CD8-positive, alpha-beta memory T cell (primary cell): ENCODE measurements at places on chromosomes 13 and 19.

GRCh38 chr19:1266916-1267476 is 2.1 kb upstream of the CIRBP start:
- H3K4me1 ChIP-seq: peaks cover 64% of the 10 kb centered on the region
- peak; percentile 74 for DNase-seq
- no peaks in the 10 kb centered on the region for H3K27me3 ChIP-seq
- H3K4me3 ChIP-seq: peak overlapping the region; percentile 62

- DNase-seq: no peak
- peaks cover 15% of the 10 kb centered on the region for H3K36me3 ChIP-seq
- H3K27ac ChIP-seq: no peak overlapping the region
- H3K4me3 ChIP-seq: no peak overlapping the region
- H3K4me1 ChIP-seq: peaks cover 4% of the 10 kb centered on the region
Observed at GRCh38 chr13:77289851-77290250, 37.0 kb downstream of the MYCBP2 start.

DNA sequence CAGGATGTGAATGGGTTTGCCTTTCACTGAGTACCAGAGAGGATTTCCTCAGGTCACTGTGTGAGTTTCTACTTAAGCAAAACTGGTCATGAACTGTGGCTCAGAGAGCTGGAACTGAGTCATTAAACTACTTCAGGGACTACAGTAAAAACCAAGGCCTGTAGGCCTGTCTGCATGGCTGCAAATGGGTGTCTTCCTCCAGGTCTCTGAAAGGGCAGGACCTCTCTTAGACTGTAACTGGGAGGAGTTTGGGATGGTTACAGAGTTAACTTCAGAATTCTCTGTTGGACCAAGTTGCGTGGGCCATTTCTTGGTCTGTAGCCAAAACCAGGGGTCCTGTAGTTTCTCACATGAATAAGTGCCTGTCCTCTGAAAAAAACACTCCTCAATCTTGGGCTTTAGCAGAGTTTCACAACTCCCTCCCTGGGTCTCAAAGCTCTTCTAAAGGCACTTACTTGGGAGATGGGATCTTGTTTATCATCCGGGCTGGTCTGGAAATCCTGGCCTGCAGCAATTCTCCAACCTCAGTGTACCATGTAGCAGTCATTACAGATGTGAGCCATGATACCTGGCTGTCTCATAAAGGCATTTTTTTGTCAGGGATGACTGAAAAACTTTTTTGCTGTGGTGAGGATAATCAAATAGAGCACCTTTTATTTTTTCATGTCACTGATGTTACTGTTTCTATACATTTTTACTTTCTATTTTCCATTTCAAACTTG is 19.7 kb downstream of the ZNF714 start:
- no peaks in the 10 kb centered on the region for H3K36me3 ChIP-seq
- no peaks in the 10 kb centered on the region for H3K27me3 ChIP-seq
- no peak overlapping the region for H3K4me3 ChIP-seq
- H3K4me1 ChIP-seq: no peaks in the 10 kb centered on the region
- no peak for DNase-seq
- H3K27ac ChIP-seq: no peak overlapping the region

GRCh38 chr19:13843104-13843921 is 33.6 kb upstream of the NANOS3 start:
- no peaks in the 10 kb centered on the region for H3K36me3 ChIP-seq
- H3K27ac ChIP-seq: peak overlapping the region; percentile 99
- H3K4me3 ChIP-seq: peak overlapping the region; percentile 28
- no peak for DNase-seq
- H3K4me1 ChIP-seq: peaks cover 85% of the 10 kb centered on the region
- no peaks in the 10 kb centered on the region for H3K27me3 ChIP-seq

DNA sequence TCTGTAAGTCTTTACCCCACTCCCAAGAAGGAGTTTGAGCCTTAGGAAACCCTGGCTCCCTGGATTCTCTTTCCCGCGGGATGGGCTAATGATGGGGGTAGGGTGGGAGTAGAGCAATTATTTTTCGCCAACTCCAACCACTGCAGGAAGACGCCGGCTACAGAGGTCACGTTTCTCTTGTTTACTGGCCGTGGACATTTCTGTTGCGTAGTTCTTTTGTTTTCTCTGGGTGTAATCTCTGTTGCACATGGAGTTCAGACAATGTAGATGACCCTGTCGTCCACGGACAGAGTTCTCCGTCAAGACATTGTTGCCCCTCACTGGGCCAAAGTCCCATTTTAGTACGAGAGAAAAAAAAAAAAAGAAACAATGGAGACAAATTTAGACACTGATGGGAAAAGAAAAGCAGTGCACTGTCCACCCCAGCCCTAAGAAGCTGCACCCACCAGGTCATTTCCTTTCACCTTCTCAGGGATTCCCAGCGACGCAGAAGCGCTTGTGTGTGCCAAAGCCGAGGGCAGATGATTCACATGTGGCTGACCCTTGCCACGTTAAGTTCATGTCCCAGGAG is 133.9 kb upstream of the ARGLU1 start:
- DNase-seq: no peak
- no peaks in the 10 kb centered on the region for H3K27me3 ChIP-seq
- no peaks in the 10 kb centered on the region for H3K36me3 ChIP-seq

GRCh38 chr13:74061926-74062595 is 72.1 kb downstream of the KLF12 start:
- DNase-seq: peak; percentile 45
- peak overlapping the region; percentile 6 for H3K4me3 ChIP-seq
- no peak overlapping the region for H3K27ac ChIP-seq
- peaks cover 86% of the 10 kb centered on the region for H3K4me1 ChIP-seq

DNA sequence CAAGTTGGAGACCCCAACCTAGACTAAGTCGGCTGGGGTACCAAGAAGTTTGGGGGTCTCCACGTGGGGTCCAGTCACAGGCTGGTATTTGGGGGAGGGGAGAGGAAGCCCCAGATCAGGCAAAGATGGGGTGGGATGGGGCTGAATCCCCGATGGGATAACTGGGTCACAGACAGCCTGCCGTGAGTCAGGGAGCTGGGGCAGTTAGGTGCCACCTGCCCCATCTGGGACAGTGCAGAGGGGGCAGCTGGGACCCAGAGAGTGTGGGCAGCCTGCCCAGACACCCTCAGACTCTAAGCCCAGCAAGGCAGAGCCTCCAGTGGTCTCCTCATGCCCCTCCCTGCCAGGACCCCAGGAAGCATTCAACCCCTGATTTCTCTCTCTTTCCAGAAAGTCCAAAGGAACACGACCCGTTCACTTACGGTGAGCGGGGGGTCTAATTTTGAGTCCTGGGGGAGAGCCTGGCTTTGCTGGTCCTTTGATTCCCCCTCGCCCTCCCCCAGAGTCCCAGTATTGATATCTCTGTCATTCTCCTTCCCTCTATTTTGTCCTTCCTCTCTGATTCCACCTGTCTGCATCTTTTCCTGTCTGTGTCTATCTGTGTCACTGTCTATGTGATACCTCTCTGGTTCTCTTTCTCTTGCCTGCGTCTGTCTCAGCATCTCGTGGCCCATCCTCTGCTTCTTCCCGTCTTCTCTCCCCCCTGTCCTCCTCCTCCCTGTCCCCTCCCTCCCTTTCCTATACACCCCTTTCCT is 1.8 kb downstream of the FXYD1 start:
- H3K36me3 ChIP-seq: no peaks in the 10 kb centered on the region
- no peaks in the 10 kb centered on the region for H3K27me3 ChIP-seq
- no peak for DNase-seq
- peaks cover 40% of the 10 kb centered on the region for H3K4me1 ChIP-seq
- H3K4me3 ChIP-seq: no peak overlapping the region

DNA sequence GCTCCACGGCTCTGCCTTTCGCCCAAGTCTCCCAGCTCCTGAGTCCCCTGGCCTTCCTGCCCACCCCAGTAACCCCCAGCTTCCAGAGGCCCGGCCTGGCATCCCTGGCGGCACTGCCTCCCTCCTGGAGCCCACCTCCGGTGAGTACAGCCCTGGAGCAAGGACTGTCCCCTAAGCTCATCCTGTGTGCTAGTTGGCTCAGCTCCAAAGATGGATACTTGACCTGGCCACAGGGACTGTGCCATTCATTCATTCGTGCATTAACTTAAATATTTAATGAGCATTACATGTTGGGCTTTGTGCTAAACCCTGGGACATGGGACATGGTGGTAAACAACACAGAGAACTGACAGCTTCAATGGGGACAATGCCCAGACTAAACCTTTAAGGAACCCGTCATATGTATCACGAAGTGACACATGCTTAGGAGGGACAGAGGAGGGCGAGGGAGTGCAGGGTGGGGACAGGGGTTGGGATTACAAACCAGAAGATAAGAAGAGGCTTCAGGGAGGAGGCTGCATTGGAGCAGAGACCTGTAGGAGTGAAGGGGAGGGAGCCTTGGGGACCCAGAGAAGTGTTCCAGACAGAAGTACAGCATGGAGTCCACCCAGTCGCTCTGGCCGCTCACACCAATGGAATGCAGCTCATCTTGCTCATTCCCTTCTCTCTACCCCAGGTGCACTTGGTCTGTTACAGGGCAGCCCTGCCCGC is 6.9 kb upstream of the OVOL3 start:
- H3K4me1 ChIP-seq: no peaks in the 10 kb centered on the region
- no peak overlapping the region for H3K4me3 ChIP-seq
- DNase-seq: no peak
- H3K27me3 ChIP-seq: no peaks in the 10 kb centered on the region
- H3K27ac ChIP-seq: no peak overlapping the region

DNA sequence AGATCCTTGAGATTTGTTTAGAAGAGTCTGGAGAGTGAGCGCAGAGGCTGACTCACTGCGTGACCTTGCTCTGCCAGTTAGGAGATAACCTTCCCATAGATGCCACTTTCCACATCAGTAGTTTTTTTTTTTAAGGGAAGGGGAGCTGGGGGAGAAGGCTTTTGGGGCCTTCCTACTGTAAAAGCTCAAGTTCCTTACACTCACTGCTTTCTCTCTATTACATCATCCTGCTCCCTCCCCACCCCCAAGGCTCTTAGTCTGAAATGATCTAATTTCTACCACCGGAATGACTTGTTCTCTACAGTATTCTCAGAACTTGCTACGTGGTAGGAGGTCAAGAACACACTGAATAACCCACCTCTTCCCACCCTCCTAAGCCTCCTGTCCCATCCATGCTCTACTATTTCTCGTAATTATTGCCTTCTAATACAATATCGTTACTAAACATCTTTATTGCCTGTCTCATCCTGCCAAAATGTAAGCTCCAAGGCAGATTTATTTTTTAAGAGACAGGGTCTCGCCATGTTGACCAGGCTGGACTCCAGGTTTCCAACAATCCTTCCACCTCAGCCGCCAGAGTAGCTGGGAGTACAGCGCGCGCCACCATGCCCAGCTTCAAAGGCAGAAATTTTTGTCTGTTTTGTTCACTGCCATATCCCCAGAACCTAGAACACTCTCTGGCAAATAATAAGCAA is 1.2 kb downstream of the LONP1 start:
- DNase-seq: no peak
- no peaks in the 10 kb centered on the region for H3K27me3 ChIP-seq
- peak overlapping the region; percentile 93 for H3K4me3 ChIP-seq
- peak overlapping the region; percentile 91 for H3K27ac ChIP-seq

DNA sequence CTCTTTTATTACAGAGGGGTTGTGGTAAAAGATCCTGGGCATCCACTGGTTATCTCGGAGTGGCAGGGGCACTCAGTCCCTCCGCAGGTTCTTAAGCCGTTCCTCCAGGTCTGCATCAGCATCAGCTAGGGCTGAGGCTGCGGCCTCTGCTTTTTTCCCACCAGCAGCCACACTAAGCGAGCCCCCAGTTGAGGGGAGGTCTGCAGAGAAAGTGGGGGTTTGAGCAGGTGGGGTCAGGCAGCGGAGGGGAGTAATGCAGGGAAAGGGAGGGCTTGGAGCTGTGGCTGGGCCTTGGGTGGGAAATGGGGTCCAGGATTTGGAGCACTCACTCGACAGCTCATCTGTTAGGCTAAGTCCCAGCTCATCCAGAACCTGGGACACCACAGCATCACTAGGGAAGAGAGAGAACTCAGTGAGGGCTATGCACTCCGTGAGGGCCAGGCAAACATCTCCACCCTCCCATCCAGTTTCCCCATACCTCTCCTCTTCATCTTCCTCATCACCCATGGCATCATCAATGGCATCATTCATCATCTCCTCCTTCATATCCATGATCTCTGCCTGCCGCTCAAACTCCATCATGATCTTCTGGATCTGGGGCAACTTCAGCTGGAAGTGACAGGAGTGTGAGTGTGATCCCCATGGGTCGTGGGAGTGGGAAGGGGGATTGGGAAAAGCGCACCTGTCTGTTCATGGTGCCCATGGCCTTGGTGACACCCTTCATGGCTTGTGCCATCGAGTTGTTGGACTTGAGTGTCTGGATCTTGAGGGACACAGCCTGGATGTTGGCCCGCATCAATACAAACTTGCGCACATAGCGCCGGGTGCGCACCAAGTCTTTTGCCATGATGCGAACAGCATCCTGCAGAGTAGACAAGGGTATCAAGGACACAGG is 3.1 kb downstream of the CHMP2A start:
- DNase-seq: no peak
- no peaks in the 10 kb centered on the region for H3K27me3 ChIP-seq
- peaks cover 26% of the 10 kb centered on the region for H3K4me1 ChIP-seq
- H3K36me3 ChIP-seq: peaks cover 65% of the 10 kb centered on the region
- no peak overlapping the region for H3K27ac ChIP-seq

DNA sequence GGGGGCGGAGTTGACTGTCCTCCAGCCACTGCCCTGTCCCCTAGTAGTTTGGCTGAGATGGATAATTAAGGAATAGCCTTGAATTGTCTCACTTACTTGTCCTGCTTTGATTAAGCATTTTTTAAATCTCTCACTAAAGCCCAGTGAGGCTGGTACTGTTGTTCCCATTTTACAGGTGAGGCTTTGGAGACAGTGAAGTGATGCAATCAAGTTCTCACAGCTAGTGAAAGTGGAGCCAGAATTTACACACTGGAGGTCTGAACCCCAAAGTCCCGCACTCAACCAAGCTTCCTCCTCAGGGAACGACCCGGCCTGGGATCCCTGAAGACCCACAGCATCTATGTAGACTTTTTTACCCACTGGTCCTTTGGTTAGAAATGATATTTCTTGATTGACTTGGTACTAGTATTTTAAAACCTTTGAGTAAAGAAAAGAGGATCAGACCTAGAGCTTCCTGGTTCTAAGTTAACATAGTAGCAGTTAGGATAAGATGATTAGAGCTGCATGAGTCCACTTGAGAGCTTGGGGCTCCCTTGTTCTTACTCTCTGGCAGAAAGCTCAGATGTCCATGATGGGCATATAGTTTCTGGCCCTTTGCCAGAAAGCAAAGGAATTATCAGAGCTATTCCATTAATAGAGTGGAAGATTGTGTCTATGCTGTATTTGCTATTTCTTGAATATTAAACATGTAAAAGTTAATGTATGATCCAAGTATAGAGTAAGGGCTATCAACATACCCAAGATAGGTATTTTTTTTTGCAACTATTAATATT is 154.3 kb downstream of the LMO7 start:
- no peaks in the 10 kb centered on the region for H3K27me3 ChIP-seq
- H3K27ac ChIP-seq: no peak overlapping the region
- H3K4me1 ChIP-seq: no peaks in the 10 kb centered on the region
- no peaks in the 10 kb centered on the region for H3K36me3 ChIP-seq
- H3K4me3 ChIP-seq: no peak overlapping the region

GRCh38 chr13:98688373-98688772 is 64.1 kb downstream of the SLC15A1 start:
- H3K27me3 ChIP-seq: no peaks in the 10 kb centered on the region
- DNase-seq: no peak
- H3K36me3 ChIP-seq: no peaks in the 10 kb centered on the region
- H3K4me1 ChIP-seq: no peaks in the 10 kb centered on the region
- no peak overlapping the region for H3K4me3 ChIP-seq

- H3K27me3 ChIP-seq: no peaks in the 10 kb centered on the region
- H3K36me3 ChIP-seq: no peaks in the 10 kb centered on the region
- no peak overlapping the region for H3K4me3 ChIP-seq
- peaks cover 8% of the 10 kb centered on the region for H3K4me1 ChIP-seq
- DNase-seq: peak; percentile 96
Observed at GRCh38 chr19:44770550-44771257, 7.0 kb upstream of the CBLC start.
